ENCODE measurements at places on chromosomes 5 and 9.

DNA sequence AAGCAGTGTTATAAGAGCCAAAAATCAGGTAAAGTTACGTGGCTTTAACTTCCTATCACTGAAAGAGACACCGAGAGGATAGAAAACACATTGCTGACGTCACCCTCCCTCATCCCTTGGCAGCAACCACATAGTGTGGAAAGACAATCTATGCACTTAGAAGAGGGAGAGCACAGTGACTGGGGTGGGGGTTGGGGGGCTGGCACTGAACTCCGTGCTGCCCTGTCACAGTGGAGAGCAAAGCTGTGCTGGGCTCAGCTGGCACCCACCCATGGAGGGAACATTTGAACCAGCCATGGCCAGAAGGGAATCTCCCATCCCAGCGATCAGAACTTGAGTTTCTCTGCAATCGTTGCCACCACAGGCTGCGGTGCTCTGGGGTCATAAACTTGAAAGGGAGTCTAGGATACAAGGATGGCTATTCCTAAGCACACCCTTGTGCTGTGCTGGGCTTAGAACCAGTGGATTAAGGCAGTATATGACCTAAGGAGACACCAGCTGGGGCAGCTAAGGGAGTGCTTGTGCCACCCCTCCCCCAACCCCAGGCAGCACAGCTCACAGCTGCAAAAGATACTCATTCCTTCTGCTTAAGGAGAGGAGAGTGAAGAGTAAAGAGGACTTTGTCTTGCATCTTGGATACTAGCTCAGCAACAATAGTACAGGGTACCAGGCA lies 73.4 kb downstream of the KIAA0825 start:
- no peak overlapping the region for H3K4me3 ChIP-seq
- H3K4me1 ChIP-seq, result peaks cover 21% of the 10 kb centered on the region
- H3K27me3 ChIP-seq, result peaks cover 2% of the 10 kb centered on the region
- DNase-seq, result no peak
- peaks cover 9% of the 10 kb centered on the region for H3K36me3 ChIP-seq
- H3K27ac ChIP-seq, result no peak overlapping the region

- no peak overlapping the region for H3K4me3 ChIP-seq
- no peaks in the 10 kb centered on the region for H3K4me1 ChIP-seq
- DNase-seq, result no peak
- H3K27ac ChIP-seq, result peak overlapping the region; percentile 30
- peaks cover 4% of the 10 kb centered on the region for H3K27me3 ChIP-seq
Measured at GRCh38 chr5:65190328-65191053, 291.2 kb downstream of the ADAMTS6 start.

DNA sequence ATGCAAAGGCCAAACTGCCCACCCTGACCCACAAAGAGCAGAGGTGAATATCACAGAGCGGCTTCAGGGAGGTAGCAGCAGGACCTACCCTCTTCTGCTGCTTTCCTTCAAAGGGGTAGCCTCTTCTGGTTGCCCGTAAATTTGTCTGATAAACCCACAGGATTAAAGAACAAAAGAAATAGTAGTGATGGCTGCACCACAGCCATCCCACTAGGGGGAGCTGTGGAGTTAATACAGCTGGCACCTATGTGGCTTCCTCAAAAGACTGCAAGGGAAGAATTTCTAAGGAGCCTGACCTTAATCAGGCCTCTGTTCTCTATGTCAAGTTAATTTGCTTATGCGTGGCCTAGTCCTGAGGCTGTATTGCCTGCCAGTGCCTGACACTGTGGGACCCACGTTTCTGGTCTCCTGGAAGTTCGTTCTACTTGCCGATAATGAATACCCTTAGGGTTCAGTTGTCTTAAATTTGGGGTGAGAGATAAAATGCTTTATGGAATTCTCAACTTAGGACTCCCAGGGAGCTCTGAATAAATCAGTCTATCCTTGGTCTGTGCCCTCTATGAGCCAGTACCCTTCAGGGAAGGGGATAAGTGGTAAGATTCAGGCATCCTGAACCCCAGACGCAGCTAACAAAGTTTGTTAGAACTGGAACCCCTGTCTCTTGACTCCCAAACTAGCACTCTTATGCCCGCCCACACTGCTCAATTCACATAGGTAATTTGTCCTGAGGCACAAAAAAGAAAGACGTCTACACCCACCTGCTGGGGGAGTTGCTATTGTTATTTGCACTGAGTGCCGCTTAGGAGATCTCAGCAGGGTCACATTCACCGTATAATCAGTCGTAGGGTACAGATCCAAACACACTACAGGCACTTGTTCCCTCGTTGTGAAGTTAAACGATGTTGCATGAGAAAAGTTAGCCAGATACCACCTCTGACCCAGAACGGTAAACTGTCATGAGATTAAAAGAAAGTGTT lies 77.1 kb downstream of the SUSD1 start:
- no peak overlapping the region for H3K4me3 ChIP-seq
- peaks cover 2% of the 10 kb centered on the region for H3K27me3 ChIP-seq
- H3K4me1 ChIP-seq, result peaks cover 32% of the 10 kb centered on the region
- H3K36me3 ChIP-seq, result peaks cover 9% of the 10 kb centered on the region
- DNase-seq, result peak; percentile 54

DNA sequence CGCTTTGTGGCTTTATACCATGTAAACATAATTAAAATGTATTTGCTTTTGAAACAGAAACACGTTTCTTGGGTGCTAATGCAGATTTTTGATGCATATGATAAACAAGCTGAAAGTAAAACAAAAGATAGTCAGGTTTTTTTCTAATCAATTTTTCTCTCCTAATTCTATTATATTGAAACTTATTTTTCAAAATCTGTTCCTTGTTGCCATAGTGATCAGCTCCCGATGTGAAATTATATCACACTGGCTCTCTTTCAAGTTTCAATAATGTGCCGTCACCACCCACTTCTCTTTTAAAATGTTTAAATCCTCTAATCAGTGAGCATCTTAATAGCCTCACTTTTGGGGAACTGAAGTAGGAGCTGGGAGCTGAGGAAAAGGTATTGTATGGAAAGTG lies 36.4 kb upstream of the DAPK1 start:
- no peaks in the 10 kb centered on the region for H3K36me3 ChIP-seq
- H3K4me3 ChIP-seq, result no peak overlapping the region
- DNase-seq, result no peak
- H3K27ac ChIP-seq, result no peak overlapping the region
- peaks cover 12% of the 10 kb centered on the region for H3K4me1 ChIP-seq

DNA sequence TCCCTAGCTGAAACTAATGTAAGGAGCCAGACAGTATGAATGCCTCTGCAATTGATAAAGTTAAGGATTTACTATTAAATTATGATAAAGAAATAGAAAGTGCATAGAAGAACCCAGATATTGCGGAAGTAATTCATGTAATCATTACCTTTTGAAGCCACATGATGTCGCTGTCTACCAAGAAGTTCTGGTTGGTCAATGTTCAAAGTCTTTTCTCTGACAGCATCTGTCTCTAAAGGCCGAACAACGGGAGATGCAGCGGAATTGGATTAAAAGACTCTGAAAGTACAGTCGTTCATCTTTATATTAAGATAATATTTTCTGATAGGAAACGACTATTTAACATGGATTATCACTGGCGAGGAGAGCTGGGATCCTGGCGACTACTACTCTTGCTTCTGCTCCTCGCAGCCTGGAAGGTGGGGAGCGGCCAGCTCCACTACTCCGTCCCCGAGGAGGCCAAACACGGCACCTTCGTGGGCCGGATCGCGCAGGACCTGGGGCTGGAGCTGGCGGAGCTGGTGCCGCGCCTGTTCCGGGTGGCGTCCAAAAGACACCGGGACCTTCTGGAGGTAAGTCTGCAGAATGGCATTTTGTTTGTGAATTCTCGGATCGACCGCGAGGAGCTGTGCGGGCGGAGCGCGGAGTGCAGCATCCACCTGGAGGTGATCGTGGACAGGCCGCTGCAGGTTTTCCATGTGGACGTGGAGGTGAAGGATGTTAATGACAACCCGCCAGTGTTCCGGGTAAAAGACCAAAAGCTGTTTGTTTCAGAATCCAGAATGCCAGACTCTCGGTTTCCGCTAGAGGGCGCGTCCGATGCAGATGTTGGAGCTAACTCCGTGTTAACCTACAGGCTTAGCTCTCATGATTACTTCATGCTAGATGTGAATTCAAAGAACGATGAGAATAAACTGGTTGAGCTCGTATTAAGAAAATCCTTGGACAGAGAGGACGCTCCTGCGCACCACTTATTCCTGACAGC lies at the start of gene PCDHA8:
Gene PCDHA8, plus strand, starts transcription at position 210 of the 985 bp plus-strand sequence. Its CDS starts 135 bp downstream, at position 345.
- no peak within 1 kb of the TSS for H3K27ac ChIP-seq
- no peaks in the 10 kb centered on the region for H3K27me3 ChIP-seq
- no peak within 1 kb of the TSS for H3K4me3 ChIP-seq
- H3K36me3 ChIP-seq, result no peaks in the 10 kb centered on the region

DNA sequence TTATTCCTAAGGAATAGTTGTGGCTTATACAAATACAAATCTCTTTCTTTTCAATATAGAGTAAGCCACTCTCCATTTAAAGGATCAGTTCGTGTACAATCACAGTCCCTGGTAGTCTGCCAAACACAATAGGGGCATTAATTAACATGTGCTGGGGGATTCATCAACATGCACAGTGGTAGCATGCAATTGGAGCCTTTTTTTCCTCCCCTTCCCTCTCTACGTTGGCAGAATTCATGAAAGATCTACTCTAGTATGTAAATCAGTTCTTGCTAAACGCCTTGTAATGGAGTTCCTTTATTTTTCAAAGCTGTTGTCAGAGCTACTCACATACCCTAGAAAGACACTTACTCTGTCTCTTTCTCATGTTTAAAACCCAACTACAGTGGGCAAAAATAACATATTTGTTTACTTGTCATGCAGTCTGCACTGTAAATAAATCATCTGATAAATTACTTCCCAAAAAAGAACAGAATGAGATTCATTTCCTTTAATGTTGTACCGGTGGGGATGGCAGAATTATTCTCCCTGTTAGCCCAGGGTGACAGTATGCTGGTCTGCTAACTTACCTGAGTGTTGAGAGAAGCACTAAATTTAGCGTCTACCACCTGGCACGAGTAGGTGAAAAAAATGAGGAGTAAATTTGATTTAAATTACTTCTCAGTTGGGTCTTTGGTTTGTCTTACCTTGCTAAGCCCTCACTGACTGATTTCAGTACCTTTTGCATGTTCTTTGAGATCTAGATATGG lies 341.5 kb upstream of the CCNH start:
- no peaks in the 10 kb centered on the region for H3K4me1 ChIP-seq
- H3K27ac ChIP-seq, result no peak overlapping the region
- no peak for DNase-seq

DNA sequence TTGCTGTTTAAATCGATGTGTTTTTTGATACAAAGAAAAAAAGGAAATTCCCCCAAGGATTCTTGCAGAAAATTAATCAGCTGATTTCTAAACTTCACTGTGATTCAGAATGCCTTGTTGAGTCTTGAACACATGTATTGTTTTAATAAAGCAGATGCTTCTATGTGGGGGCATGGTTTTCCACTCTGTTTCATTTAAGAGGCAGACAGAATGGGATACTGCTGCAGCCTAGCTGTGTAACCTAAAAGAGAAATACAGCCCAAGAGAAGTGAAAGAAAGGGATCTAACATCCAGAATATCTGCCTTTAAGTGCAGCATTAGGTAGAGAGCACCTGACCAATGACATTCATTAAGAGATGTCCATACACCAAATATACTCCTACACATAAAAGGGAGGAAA lies 365.1 kb upstream of the CCNH start:
- peaks cover 11% of the 10 kb centered on the region for H3K27me3 ChIP-seq
- no peaks in the 10 kb centered on the region for H3K4me1 ChIP-seq
- no peak overlapping the region for H3K27ac ChIP-seq

DNA sequence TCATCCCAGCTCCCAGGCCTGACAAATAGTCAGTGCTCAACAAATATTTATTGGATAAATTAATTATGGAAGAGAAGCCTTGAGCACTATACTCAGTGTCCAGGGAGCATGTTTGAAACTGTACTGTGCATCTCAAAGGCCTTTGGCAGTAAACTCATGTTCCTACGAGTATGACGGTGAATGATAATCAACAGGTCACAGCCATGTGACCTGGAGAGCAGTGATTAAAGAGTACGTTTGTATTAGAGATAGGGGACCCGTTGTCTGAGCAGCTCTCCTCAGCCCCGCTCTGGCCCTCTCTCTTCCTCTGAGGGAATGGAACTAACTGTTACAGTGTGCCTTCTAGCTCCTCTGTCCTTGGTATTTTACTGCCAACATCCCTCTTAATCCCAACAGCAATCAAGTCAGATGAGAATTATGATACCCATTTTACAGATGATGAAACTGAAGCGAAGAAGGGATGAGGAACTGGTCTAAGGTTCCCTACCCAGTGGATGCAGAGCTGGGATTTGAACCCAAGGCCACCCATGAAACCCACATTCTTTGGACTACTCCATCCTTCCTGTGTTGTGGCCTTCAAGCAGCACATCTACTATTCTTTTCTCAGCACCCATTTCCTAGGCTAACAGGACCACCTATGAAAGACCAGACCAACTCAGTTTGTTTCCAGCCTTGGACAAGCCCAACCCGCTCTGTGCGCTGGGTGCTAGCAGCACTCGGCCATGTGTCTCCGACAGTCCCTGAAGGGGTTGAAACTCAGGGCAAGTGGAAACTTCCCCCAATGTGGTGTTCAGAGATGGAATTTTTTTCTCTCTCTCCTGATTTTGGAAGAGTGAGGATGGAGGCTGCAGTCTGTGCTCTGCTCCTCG lies 34.9 kb downstream of the SPRY4 start:
- H3K36me3 ChIP-seq, result no peaks in the 10 kb centered on the region
- no peak for DNase-seq
- no peak overlapping the region for H3K27ac ChIP-seq
- H3K4me3 ChIP-seq, result no peak overlapping the region

- no peaks in the 10 kb centered on the region for H3K36me3 ChIP-seq
- peak; percentile 34 for DNase-seq
- H3K27ac ChIP-seq, result peak overlapping the region; percentile 66
Measured at GRCh38 chr9:21579247-21579671, 97.1 kb upstream of the IFNE start.
